ENCODE measurements at places on chromosomes 1 and 21.
A peak's percentile ranks its signal among the peaks of the same experiment; 100 is the strongest.

GRCh38 chr1:153880962-153881361, 41.8 kb downstream of the GATAD2B start:
- no peak for DNase-seq

GRCh38 chr1:219416598-219417238, 196.2 kb downstream of the ZC3H11B start:
- DNase-seq: no peak

GRCh38 chr21:36203603-36203889, 46.9 kb downstream of the DOP1B start:
- peak; percentile 32 for DNase-seq

GRCh38 chr1:212752252-212752933, 39.2 kb downstream of the NSL1 start:
- no peak for DNase-seq

GRCh38 chr1:76666499-76666898, 200.8 kb upstream of the ST6GALNAC5 start:
- DNase-seq: no peak

- no peak for DNase-seq
Measured at GRCh38 chr1:6110326-6110725, 64.6 kb downstream of the KCNAB2 start.

- DNase-seq: no peak
Measured at GRCh38 chr1:186494832-186495271, 33.9 kb upstream of the PDC start.
